NCI-H187 (cell line): ENCODE measurements at places on chromosomes 7 and 10.

GRCh38 chr7:37027104-37027503 lies 302.8 kb upstream of the AOAH start:
- no peak for DNase-seq

DNA sequence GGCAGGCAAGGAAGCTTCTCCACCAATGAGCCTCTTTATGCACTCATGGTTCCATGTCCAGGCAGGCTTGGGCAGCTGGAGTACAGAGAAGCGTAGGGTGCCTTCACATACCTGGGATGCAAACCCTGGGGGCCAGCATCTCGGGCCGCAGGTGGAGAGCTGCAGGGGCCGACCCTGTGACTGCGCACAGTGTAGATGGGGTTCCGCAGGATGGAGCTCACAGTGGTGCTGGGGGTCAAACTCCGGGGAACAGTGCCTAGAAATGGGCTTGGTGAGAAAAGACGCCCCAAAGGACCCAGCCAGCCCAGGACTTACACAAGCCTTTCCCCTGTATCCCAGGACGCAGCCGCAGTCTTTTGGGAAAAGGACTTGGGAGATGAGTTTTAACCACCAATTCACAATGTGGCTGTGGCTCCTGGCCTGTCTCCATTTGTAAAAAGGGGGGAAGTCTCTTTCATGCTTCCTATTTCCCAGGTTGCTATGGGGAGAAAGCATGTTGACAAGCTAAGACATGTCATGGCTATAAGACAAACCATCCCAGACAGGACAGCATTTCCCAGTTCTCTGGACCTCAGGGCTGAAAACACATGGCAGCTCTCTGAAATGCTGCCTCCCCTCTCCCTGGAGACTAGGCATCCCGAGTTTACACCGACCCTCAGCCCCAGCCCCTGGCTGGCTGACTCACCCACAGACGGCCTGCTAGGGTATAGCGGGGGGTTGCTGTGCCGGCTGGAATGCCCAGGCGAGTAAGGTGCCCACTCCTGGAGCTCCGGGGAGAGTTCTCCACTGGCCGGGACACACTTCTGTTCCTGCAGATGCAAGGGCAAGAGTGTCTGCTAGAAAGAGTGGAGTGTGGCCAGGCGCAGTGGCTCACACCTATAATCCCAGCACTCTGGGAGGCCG lies 107.1 kb downstream of the DLG5 start:
- DNase-seq, result no peak

- DNase-seq, result no peak
Observed at GRCh38 chr7:111743244-111743847, 181.1 kb upstream of the IMMP2L start.

DNA sequence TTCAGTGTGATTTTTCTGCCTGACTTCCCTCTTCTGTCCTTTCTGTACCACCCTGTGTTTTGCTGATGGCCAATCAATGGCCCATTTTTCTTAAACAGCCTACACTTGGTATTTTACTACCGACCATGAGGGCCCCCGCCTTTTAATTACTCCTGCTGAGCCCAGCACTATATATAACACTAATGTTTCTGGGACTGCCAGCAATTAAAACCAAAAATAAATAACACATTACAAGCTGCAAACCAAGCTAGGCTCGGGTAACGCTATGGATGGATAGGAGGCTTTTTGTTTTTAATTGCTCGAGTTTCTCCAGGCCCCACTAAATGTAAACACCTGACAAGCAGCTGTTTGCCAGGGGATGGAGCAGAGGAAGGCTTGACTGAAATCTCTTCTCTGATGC lies 915.4 kb upstream of the AUTS2 start:
- peak; percentile 26 for DNase-seq

DNA sequence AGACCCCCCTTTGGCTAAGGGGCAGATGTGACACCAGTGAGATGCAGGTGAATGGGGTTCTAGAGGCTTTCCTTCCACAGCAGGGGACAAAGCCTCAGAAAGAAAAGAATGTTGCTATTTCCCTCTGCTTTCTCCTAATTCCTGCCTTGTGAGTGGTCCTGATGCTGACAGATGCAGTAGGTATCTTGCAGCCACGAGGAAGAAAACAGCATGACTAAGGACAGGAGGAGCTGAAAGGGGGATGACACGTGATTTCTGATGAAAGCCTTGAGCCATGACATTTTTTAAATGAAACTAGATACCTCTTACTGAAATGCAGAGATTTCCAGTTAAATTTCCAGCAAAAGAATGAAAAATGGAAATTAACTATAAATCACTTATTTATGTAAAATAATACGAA lies 92.4 kb downstream of the C1GALT1 start:
- DNase-seq, result no peak

DNA sequence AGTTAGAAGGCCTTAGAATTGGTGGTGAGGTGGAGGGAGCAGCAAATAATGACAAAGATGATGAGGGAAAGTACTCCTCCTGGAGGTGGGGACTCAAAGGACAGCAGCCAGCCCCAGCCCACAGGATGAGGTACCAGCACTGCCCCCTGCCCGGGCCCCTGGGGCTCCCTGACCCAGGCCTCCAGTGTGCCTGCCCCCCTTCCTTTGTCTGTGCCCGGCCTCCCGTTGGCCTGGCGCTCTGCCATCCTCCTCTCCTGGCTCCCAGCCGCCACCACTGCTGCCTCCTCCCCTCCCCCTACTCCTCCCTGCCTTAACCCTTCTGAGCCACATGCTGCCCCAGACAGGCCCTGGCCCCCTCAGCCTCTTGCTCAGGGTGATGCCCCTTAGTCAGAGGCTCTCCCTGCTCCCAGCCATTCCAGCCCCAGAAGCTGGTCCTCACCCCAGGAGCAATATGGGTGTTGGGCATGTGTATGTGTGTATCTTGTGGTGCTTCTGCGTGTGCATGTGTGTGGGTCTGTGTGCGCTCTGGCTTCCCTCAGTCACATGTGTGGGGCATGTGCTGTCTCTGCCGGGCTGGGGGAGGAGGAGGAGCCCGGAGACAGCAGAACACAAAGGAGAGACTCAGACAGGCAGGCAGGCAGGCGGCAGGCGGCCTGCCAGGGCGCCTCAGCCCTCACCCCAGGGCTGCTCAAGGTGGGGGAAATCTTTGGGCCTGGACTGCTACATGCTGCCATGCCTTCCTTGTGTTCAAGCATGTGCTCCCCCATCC lies 2.6 kb downstream of the LDB1 start:
- peak; percentile 16 for DNase-seq

- DNase-seq, result no peak
Observed at GRCh38 chr10:15542817-15543216, 171.7 kb upstream of the FAM171A1 start.

GRCh38 chr7:96319439-96319838 lies 2.5 kb downstream of the SLC25A13 start:
- DNase-seq, result no peak

DNA sequence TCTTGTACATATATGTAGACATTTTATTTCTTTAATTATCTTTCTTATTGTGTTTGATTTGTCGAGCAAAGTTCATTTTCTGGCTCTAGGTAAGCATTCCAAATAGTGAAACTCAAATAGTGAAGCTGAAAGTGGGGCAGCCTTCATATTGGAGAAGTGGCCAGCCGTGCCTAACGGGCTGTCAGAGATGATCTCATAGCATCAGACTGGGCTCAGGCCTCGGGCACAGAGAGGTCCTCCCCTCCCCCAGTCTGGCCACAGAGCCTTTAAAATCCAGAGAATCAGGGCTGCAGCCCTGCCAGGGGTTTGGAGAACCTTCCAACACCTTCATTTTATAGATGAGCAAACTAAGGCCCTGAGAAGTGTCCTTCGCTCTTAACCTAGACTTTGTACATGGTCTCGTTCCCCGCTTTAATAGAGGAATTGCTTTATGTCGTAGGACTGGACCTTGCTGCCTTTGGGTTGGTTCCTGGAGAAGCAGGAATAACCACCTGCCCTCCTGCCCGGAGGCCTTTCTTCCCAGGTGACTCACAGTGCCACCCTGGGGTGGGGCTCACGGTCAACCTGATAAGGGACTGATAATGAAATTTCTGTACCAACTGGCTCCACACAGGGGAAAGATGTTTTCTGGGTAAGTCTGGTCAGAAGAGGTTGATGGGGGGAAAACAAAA lies 7.3 kb downstream of the TSPAN15 start:
- no peak for DNase-seq

DNA sequence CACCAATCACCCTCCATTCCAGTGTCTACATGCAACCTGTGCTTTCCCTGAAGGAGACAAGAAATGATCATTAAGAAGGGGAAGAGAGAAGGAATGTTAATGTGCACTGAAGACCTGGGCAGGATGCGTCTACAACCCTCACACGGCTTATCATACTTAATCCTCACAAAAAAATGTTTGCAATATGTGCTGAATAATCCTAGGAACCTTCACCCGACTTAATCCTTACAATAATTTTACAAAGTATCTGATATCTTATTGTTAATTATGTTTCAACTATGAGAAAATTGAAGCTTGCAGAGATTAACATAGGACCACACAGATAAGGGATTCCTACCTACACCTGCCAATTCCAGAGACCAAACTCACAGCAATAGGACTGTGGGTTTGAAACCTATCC lies 145.1 kb upstream of the NOBOX start:
- DNase-seq, result no peak

DNA sequence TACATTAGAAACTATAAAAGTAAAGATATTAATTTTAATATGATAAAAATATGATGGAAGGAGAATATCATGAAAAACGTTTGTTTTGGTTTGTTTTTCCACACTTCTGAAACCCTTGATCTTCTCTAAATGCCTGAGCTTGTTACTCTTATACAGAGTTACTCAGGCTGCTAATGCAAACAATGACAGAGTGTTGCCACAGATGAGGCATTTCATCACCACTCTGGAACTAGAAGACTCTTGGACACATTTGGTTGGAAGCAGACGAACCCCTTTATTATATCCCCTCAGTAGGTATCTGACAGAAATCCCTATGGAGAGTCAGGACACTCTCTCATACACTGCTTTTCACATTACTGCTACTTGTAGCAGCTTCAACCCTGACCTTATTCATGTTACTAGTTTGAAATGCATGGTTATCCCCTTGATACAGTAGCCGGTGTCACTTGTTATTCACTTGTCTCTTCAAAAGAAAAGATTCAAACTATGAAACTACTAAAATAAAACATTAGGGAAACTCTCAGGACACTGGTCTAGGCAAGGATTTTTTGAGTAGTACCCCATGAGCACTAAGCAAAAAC lies 66.9 kb downstream of the SEMA3C start:
- no peak for DNase-seq

DNA sequence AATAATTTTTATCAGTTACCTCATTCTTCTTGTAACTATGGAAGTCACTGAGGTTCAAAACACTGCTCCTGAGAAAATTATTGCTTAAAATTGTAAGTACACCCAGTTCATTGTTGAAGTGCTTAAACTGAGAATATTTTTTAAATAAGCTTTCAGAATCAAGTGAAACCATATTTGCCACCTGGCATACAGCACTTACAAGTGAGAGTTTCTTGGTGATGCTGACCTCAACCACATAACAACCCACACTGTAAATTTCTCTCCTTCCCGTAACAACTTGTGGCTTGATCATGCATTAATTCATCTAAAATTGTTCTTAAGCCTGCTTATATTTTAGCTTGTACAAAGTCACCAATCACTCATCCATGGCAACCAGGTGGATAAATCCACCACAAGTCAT lies 34.0 kb downstream of the IMMP2L start:
- DNase-seq, result no peak

DNA sequence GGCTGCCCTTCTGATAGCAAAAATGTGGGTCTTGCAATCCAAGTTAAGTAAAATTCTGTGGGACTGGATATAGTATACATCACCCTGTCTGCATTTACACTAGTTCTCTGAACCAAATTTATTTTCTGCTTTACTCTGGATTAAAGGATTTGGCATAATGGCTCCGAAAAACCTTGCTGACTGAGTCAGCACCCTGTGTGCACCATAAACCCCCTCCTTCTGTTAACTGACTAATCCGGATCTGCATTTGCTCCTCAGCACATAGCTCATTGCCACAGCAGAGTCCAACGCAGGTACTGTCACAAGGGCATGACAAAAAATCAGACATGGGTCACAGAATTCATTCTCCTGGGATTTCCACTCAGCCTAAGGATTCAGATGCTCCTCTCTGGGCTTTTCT lies 1.3 kb downstream of the OR2A5 start:
- no peak for DNase-seq

DNA sequence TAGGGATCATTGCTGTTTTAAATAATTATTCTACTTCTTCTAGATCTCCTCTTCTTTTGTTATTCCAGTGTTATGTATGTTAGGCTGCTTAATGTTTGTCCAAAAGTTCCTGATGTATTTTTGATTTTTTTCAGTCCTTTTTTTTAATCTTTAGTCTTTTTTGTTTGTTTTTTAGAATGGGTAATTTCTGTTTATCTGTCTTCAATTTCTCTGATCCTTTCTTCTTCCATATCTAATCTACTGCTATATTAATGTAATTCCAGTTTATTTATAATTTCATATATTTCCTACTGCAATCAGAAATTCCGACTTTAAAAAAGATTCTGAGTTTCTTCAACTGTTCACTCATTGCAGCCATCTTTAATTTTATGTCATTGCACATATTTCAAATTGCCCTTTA lies 452.8 kb upstream of the POT1 start:
- no peak for DNase-seq

DNA sequence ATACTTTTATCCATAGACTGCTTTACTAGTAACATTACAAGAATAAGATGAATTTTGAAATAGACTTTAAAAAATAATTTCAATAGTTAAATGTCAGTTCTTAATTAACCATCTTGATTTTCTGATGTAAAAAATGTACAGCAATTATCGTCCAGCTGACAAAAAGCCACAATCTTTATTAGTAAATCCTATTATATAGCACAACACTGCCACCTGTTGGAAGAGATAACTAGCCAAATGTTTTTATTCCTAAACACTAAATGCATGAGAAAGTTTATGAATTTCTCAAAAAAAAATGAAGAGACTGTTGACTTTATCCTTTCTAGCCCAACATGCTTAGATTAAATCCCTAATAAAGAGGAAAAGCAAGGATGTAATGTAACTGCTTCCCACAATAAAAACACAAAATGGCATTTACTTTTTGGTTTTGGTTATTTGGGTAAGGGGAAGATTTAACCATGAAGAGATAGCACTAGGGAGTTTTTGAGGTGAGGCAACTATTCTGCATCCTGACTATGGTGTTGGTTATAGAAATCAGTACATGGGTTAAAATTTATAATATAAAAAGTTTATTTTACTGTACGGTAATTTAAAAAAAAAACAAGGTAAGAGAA lies 8.0 kb downstream of the COA1 start:
- DNase-seq, result peak; percentile 1

- DNase-seq, result no peak
Observed at GRCh38 chr10:123573236-123574108, 92.7 kb upstream of the GPR26 start.

GRCh38 chr10:116241642-116242410 lies 31.2 kb downstream of the GFRA1 start:
- DNase-seq, result no peak

DNA sequence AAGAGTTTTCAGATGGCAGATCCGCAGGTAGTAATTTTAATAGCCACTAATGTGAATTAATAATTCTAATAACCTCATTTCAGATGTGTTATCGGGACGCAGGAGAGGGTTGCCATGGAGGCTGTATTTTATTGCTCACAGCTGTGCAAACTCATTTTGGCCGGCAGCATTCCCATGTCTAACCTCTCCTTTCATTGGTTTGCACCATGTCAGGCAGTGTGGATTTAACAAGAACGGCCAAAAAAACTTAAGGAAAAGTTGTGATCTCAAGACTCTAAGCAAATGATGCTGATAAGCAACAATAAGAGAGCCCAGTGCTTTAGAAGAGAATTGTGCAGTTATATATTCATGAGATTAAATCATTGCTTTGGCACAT lies 88.7 kb upstream of the NRP1 start:
- DNase-seq, result no peak
